ENCODE measurements at places on chromosomes 12 and 14. TPM values are rescaled to one million over a fixed set of nuclear protein-coding genes. Genes with fewer than 3 reads are reported as not detected.

DNA sequence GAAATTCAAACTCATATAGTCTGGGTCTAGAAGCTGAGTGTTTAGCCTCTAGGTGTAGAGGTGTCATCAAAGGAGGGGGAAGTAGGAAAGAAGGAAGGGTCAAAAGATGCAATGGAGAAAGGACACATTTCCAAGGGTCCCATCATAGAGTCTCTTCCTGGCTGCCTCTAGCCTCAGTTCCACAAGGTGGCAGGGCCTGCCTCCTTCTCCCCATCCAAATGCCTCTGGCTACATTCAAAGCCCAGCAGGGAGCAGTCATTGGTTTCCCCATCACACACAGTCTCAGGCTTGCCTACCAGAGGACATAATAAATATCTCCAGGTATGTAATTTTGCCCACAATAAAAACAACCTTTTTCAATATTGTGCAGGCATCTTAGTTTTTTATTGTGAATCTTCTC lies 2.1 kb upstream of the CCT2 start:
- DNase-seq = no peak

- peak; percentile 60 for DNase-seq
Observed at GRCh38 chr14:58238252-58239243, 6.1 kb upstream of the PSMA3 start.

DNA sequence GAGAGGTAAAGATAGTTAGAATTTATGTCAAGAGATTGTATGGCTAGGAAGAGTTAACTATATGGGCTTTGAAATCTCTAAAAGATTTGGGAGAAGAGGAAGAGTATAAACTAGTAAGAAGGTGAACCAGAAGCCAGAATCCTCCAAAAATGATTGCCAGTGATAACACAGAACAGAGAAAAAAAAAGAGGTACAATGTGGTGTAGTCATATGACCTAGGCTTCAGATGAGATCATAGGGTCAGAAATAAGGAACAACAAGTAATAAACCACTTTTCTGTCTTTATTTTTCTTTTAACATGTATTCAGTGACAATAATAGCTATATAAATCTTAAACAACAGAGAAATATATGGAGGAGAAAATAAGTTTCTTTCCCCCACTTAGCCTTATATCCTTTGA lies 2.0 kb upstream of the NECAP1 start:
- no peak for DNase-seq

The SMCO2 gene
- 0.67 TPM for total RNA-seq

DNA sequence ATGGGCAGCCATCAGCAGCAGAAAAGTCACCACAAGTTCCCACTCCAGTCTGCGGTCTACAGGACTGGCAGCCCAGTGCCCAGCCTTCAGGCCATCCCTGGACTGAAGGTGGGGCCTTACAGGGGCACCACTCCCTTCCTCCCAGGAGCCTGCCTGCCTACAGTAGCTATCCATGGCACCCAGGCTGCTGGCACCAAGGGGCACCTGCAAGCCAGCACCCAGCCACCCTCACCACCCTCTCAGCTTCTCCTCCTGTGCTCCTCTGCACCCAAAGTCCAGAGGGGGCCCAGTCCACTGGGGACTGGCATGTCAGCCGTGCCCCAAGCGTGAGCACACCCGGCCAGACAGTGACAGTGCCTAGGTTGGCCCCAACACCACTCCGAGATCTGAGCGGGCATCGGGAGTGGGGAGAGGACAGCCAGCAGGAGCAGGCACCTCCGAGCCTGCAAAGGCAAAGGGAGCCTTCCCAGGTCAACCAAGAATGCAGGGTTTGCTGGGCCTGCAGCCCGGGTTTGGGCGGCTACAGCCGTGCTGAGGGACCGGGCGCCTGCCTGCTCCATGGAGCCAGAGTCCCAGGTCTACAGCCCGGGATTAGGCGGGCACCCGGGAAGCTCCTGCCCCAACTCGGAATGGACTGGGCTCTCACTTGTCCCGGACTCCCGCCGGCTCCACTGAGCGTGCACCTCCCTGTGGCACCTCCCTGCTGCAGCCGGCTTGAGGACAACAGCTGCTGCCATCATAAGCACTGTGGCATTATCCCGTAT lies 8.1 kb upstream of the OR6C65 start:
- peak; percentile 62 for DNase-seq

GRCh38 chr12:132776816-132777568 lies 15.4 kb upstream of the ANKLE2 start:
- no peak for DNase-seq

DNA sequence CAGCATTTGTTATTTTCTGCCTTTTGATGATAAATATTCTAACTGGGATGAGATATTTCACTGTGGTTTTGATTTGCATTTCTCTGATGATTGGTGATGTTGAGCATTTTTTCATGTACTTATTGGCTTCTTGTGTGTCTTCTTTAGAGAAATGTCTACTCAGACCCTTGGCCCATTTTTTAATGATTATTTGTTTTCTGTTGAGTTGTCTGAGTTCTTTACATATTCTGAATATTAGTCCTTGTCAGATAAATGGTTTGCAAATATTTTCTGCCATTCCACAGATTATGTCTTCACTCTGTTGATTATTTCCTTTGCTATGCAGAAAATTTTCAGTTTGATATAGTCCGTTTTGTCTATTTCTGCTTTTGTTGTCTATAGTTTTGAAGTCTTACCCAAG lies 317.0 kb downstream of the CEP128 start:
- no peak for DNase-seq

The ADSS1 gene
- total RNA-seq = 10.2 TPM

GRCh38 chr12:115697340-115697739 lies 580.2 kb downstream of the MED13L start:
- DNase-seq = no peak

DNA sequence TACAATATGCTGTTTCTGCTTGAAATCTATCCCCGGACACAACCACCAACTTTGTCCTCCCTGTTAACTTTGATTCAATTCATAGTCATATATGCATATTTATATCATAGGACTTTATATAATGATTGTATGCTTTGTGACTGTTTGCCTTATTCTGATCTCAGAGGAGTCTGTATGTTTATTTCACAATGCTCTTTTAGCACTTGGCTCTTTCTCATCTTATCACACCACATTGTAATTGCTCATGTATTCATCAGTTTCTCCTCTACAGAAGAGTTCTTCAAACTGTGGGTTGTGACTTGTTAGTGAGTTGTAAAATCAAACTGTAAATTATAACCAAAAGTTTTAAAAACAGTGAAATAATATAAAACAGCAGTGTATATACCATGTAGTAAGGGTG lies 21.7 kb upstream of the PPM1A start:
- no peak for DNase-seq

GRCh38 chr12:12398026-12398859 lies 41.4 kb downstream of the BORCS5 start:
- no peak for DNase-seq

- no peak for DNase-seq
Observed at GRCh38 chr12:94925729-94926128, 77.8 kb downstream of the NDUFA12 start.

- DNase-seq = no peak
Observed at GRCh38 chr12:23431006-23431405, 518.5 kb downstream of the SOX5 start.

- DNase-seq = no peak
Observed at GRCh38 chr12:127025545-127025944, 1241.4 kb upstream of the TMEM132C start.

The SLCO1C1 gene
- total RNA-seq = 3.0 TPM

DNA sequence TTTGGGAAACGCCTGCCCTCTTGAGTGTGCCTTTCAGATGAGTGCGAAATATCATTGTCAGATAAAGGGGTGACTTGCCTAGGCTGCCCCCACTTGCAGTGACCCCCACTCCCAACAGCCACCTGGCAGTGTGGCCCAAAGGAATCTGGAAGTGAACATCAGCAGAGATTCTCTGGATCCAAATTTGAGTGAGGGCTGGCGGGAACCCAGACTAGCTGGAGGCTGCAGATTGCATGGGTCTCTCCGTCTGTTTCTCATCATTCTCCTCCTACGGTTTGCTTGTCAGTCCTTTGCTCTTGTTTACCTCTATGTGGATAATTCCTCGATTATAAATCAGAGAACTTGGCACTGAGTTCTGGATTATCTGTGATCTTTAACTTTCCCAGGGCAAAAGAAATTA lies 280.8 kb downstream of the ZFP36L1 start:
- DNase-seq = no peak

The ETV6 gene
- 60.3 TPM for total RNA-seq

The PRB2 gene
- not detected for total RNA-seq

DNA sequence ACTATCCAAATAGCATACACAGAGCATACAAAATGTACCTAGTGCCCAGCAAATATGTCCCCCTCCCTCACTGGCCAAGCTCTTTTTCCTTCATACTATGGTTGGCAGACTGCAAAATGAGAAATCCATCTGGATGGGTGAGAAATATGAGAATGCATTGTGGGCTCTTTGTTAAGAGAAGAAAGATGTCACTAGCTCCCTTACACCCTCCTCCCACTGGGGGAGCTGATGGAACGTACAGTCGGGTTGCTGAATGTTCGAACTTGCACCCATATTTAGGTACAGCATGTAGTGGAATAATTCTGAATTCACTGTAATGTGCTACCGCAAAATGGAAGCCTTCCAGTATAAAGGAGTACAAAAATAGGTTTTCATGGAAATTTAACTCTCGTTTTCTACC lies 377.4 kb downstream of the GRIN2B start:
- DNase-seq = no peak

DNA sequence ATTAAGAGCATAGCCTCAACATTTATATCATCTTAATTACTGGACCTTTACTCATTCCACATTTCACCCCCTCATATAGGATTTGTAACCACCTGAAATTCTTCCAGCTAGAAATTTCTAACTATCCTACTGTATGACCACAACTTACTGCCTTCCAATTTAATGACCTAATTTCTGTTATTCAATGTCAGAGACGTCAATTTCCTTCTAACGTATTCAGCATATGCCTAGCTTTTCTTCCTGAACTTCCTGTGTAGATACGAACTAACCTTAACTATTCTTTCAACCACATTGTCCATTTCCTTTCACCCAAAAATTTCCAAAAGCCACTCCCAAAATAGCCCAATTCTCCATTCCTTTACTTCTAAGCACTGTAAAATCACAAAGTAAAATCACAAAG lies 108.0 kb downstream of the EEA1 start:
- no peak for DNase-seq

- DNase-seq = no peak
Observed at GRCh38 chr12:79857675-79858074, 77.2 kb downstream of the PPP1R12A start.

- no peak for DNase-seq
Observed at GRCh38 chr14:94544726-94545125, 16.5 kb upstream of the SERPINA4 start.

GRCh38 chr12:122860040-122860853 lies 25.0 kb downstream of the HIP1R start:
- DNase-seq = peak; percentile 96

GRCh38 chr14:51780741-51781140 lies 79.7 kb upstream of the GNG2 start:
- no peak for DNase-seq

- DNase-seq = no peak
Observed at GRCh38 chr12:12716151-12716792, 896 bp upstream of the CDKN1B start.

All from posterior vena cava (tissue), 2 donors.